ENCODE measurements at places on chromosomes 11 and 22.
A peak's percentile ranks its signal among the peaks of the same experiment; 100 is the strongest.

DNA sequence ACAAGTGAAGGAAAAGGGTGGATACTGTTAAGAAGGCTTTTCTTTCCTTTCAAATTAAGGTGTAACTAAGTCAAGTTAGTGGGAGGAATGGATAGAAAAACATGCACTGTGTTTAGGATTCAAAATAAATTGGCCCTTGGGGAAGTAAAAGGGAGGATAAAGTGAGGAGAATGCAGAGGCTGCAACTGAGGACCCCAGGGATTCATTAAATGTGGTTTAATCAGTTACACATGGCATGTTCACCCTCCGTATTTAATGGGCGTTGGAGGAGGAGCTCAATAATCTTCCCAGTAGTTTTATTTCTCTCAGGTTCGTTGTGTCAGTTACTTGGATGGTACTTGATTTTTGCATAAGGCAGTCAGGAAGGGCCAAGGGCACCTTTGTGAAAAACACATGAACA lies 966.3 kb downstream of the JRKL start:
- DNase-seq: no peak

DNA sequence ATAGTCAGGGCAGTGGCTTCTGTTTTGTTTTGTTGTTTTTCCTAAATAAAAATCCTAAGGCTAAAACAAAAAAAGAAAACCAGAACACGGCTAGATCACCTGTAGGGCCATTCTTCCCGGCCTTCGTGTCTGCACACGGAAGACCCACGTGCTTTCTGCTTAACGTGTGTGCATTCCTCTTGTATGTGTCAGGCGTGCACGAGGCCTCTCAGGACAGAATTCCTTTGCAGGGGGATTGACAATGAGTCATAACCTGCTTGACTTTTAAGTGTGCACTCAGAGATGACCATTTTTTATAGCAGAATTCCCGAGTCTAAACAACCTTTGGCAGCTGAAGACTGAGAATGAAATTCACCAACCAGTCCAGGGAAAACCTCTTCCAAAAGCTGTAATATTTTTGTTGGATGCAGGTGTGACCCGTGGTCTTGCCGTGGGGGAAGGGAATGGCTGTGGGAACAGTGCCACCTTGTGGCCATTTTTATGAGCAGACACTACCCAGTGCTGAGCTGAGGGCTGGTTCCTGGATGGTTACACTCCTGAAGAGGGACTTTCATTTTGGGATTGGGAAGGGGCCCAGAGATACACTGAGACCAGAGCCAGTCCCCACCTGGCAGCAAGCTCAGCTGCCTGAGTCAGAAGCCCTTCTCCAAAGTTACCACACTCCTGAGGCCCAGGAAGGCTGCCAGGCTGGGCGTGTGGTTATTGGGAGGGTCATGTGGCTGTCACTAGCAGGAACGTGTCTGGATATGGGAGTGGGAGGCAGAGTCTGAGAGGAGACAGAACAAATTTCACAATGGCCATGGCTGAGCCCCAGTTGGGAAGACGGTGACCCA lies 35.7 kb upstream of the DKK3 start:
- peak; percentile 66 for DNase-seq

DNA sequence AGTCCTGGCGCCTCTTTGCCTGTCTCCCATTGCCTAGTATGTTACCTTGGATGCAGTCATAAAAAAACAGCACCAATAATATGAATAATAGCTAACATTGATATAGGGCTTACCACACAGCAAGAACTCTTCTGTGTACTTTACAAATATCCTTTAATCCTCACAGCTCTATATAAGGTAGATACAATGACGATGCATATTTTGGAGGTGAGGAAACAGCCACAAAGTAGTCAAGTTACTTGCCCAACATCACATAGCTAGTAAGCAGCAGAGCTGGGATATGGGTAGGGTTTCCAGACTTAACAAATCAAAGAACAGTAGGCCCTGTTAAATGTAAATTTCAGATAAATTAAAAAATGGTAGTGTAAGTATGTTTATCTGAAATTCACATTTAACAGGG lies 128.8 kb downstream of the ST3GAL4 start:
- DNase-seq: no peak

DNA sequence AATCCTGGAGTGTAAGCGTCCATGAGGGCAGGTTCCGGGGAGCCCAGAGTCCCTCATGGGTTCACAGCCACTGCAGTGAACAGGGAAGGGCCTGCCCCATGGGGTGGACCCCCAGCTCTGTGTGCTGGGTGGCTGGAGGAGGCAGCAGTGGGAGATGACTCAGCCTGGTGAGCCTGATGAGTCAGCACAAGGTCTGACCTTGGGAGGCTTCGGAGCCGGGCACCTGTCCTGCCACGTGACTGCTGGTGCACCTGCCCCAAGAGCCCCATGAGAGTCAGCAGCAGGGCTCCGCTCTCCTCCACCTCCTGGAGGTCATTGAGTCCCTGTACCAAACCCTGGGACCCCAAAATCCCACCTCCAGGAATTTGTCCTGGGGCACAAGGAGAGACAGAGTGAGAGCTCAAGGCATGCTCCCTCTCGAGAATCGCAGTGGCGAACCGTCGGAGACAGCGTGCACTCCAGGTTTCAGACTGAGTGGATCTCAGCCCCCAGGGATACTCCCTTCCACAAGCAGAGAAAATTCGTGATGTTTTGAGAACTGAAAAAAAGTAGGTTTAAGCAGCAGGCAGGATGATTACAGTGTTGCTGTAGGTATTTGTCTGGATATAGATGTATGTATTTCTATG lies 1221.7 kb downstream of the BRD1 start:
- DNase-seq: no peak
